ENCODE measurements at places on chromosomes 4 and X.

DNA sequence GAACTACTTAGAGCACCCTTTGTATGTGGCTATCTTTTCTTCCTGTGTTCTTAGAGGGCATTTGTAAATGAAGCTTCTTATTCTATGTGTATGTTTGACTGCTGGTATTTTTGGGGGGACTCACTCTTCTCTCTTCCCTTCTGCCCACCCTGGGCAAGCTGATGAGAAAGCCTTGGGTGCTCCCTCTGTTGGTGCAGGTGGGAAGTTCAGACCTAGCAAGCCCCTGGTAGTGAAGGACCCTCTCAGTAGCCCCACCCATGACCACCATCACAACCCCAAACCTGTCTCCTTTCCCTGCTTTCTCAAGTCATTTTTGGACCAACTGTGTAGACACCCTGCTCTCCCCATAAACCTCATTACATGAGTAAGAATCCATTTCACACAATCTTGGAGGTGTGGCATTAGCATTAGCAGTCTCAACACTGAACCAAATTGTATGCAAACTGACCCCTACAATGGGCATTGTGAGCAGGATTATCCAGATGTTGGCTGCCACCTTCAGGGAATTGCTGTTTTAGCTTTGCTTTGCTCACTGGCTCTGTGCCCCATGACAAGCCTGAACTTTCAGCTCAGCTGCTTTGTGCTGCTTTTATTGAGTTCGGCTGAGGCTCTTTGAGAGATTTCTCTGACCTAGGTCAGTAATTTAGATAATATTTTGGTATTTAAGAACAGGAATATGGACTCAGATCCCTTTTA lies 27.9 kb downstream of the TRIM61 start:
- DNase-seq: no peak

GRCh38 chrX:130347321-130347720 lies 7.6 kb downstream of the SLC25A14 start:
- no peak for DNase-seq

DNA sequence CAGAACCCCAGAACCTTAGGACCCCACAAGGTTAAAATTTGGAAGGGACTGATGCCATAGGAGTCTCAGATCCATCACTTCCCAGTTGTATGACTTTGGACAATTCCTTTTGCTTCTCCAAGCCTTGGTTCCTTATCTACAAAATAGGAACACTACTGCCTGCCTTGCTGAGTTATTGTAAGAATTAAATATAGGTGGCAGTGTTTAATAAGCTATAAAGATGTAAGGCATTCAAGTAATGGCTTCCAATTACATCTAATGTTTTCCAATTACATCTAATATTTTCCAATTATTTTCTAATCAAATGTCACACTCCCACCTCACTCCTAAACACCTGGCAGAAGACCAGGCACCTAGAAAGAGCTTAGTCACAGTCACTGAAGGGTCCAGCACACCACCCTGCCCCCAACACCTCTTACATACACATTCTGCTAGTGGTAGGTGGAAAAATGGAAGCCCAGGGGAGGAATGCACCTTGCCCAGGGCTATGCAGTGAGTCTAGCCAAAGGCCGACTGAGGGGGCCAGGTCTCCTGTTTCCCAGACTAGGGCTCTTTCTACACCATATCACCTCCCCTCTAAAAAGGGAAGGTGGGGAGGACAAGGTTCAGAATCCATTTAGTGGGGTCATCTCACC lies 24.5 kb upstream of the KDM5C start:
- DNase-seq: no peak

GRCh38 chr4:150211016-150211415 lies 132.8 kb downstream of the DCLK2 start:
- DNase-seq: no peak

DNA sequence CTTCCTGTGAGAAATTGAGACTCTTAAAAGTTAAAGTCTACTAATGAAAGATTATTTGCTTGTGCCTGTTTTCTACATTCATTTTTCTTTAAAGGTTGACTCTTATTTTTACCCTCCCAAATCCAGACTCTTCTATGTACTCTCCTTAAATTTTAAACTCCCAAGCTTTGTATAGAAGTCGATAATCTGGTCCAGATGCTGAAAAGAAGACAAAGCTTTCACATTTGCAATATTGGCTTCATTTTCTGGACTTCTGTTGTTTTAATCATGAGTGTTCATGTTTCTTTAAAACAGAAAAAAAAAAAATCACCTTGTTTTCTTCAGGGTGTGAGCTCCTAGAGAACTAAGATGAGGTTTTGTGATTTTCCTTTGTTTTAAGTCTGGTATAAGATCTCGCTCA lies 53.2 kb upstream of the TBC1D14 start:
- DNase-seq: no peak

- no peak for DNase-seq
These were observed 186.9 kb downstream of the NR3C2 start for GRCh38 chr4:148255344-148255720.

DNA sequence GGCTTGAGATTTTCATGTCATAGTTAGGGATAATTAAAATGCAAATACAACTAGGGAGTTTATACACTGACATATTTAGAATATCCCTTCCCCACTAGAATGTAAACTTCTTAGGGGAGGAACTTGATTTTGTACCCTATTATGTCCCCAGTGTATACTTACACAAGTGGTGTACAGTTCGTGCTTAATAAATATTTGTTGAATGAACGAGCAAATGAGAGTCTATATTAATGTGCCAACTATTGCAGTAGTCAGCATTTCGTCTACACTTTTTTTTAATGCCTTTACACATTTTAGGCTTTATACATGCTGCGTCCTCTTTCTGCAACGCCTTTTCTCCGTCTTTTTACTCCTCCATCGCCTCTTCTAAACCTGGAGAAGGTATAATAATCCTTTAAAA lies 8.4 kb upstream of the MOB1B start:
- no peak for DNase-seq

GRCh38 chr4:173025131-173025530 lies 143.5 kb upstream of the GALNT7 start:
- DNase-seq: peak; percentile 57

DNA sequence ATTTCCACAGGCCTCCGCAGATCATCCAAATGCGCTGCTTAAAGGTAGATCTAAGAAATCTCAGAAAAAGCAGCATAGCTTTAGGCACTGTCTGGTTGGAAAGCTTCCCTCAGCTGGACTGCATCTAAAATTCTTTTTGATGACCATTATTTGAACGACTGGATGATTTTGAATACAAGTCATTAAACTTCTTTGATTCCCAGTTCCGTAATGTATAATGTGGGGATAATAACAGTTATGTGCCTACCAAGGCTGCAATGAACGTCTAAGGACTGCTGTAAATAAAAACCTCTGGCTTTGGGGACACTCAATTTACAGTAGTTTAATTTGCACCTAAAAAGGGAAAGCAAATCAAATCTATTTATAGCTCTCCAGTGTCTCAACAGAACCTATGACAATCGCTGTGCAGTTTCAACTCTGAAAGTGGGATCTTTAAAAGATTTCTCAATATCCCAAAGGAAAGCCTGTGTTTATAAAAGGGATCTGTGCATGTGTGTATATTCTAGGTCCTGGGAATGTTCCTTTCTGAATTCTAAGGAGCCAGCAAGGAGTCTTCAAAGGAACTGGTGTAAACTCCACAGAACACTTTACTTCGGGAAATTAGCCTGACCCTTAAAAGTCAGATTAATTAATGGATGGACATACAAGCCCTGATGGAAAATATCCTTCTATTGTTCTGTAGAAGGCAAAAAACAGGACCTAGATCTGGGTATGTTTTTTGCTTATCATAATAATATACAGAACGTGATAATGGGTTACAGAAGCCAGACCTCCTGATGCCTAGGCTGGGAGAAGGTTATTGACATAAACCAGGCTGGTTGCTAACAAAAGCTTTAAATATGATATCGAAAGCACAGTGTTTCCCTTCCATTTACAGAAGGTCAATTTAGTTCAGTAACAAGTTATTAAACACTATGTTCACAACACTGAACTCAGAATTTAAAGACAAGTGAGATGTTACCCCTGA lies 53.4 kb downstream of the AFAP1 start:
- no peak for DNase-seq

- no peak for DNase-seq
These were observed 52.7 kb downstream of the COX7B2 start for GRCh38 chr4:46856333-46856732.

- DNase-seq: no peak
These were observed 3.4 kb upstream of the USP53 start for GRCh38 chr4:119209077-119209476.

DNA sequence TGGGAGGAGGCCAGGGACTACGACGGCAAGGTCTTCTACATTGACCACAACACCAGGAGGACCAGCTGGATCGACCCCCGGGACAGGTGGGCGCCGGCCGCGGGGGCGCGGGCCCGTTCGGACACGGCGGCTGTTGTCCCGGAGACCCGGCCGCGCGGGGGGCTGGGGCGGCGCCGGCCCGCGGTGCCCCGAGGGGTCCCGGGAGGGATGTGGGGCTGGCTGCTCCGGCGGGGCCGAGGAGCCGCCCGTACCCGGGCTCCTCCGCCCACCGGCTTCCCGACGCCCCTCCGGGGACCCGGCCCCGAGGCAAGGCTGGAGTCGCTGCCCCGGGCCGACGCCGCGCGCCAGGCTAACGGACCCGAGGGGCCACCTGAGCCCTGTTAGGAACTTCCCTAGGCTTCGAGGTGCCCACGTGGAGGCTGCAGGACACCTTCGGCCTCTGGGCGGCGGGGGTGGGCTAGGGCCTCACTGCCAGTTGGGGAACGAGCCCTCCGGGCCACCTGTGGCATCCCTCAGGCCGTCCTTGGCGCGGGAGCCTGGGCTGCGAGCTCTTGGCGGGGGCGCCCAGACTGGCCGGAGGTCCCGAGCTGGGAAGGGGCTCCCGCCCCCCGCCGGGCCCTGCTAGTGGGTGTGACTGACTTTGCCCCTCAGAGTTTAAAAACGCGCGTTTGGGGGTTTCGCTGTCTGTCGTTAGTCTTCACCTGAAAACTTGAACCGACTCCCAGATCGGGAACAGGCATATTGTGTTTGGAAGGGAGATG lies 660 bp downstream of the WWC2 start:
- no peak for DNase-seq

- DNase-seq: no peak
These were observed 72.6 kb downstream of the SMARCA5 start for GRCh38 chr4:143586080-143586479.

GRCh38 chr4:71389149-71389827 lies 50.5 kb downstream of the SLC4A4 start:
- DNase-seq: no peak
